ENCODE measurements at places on chromosomes 3 and 15.

DNA sequence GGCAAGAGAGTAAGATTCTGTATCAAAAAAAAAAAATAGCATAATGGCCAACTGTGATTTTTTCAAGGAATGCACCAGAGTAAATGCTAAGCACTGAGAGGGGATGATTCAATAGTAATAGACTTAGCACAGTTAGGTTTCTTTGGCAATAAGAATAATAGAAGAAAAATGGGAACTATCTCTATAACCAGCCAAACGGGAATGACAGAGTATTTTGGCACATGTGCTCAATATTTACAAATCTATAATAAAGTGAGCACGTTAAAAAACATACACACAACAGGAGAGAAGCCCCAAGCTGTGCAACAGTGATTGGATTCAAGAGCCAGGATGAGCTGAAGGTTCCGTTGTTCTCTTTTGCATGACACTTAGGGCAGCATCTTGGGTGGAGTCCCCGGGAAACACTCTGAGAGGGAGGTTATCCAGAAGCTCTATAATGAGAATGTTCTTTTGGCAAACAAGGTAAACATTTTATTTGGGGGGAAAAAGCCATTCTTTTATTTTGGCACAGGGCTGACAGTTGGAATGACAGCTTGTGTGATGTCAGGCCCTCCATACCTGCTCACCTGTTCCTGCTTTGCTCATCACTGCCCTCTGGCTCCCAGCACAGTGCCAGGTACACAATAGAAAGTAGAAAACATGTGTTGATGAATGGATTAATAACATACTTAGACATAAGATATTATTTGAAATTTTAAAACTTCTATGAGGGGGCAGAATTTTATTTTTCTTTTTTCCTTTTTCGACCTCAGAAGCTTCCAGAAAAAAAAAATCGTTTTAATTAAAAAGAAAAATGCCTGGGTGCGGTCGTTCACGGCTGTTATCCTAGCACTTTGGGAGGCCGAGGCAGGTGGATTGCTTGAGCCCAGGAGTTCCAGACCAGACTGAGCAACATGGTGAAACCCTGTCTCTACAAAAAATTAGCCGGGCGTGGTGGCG lies 44.0 kb upstream of the MUC4 start:
- DNase-seq, result no peak

DNA sequence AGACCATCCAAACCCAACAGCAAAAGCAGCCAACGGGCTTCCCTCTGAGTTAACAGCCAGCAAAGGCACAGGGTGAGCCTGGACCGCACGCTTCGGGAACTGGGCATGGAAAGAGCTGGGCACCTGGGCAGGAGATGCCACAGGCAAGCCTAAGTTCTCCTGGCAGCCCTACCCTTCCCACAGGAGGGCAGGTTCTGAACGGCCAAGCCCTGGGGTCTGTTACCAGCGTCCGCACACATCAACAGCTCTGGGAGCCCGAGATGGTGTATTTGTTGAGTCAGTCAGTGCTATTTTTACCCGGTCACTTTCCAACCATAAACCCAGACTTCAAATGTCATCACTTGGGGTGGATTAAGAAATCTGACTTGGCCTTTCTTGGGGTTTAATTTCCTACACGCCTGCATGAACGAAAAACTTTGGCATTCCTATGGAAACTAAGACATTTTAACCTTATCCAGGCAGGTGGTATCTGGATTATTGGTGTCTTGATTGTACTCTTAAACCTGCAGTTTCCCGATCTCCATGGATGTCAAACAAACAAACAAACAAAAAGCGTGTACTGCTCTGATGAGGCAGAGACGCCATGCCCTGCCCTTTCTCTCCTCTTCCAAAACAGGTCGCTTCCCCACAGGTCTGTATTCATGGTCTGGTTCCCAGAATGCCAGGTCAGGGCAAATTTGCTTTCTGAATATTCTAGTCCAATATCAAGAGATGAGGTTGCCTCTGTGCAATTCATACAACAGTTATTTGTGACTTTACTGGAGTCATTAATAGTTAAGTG lies 99.7 kb downstream of the XXYLT1 start:
- DNase-seq, result no peak

- no peak for DNase-seq
These were observed 65.4 kb downstream of the CMSS1 start for GRCh38 chr3:99883138-99883461.

GRCh38 chr15:36334059-36334458 lies 245.4 kb upstream of the CDIN1 start:
- no peak for DNase-seq

DNA sequence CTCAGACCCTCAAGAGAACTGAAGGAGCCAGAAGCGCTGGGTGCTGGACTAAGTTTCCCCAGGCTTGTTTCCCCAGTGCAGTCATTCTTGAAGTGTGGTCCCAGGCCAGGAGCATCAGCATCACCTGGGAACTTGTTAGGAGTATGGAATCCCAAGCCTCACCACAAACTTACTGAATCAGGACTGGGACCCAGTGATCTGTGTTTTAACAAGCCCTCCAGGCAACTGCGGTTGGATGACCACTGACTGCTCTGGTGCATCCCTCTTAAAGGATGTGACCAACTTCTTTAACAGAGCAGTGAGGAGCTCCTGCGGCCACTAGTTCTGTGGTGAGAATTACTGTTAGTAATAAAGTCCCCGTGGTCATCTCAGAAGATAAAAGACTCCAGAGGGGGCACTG lies 62.4 kb upstream of the DAZL start:
- no peak for DNase-seq

DNA sequence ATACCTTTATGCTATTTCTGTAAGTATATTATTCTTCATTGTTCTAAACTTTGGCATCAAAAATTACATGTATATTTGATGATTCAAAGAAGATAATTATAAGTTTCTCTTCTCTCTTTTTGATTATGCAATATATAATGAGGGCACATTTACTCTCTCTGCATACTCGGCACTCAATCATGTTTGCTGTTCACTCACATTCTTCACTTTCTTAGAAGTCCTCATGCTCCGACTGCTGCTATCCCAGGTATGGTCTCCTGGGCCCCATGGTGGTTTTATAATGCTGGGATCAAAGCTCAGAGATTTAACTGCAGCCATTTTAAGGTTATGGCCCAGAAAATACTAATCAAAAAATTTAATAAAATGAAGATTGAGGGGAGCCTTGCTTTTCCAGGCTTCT lies 529.7 kb upstream of the IL12A start:
- no peak for DNase-seq

GRCh38 chr15:90924375-90924774 lies 8.0 kb downstream of the HDDC3 start:
- DNase-seq, result no peak

DNA sequence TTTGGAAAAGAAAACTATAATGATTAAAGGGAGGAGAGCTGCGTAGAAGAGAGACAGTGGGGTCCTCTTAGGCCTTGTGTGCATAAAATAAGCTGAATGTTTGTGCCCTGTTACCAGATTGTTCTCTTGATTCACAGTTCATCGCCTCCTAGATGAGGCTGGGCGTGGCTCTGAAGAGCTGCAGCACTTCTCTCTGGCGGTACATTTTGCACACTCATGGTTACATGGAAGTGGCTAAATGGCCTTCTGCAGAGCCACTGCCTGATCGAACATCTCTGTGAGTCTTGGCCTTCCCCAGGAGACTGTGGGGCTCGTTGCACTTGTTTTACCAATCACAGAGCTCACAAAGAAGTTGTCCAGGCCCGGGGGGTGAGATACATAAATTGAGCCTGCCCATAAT lies 208.8 kb downstream of the GABRG3 start:
- no peak for DNase-seq

GRCh38 chr3:10008588-10009344 lies 17.5 kb upstream of the FANCD2 start:
- peak; percentile 49 for DNase-seq

DNA sequence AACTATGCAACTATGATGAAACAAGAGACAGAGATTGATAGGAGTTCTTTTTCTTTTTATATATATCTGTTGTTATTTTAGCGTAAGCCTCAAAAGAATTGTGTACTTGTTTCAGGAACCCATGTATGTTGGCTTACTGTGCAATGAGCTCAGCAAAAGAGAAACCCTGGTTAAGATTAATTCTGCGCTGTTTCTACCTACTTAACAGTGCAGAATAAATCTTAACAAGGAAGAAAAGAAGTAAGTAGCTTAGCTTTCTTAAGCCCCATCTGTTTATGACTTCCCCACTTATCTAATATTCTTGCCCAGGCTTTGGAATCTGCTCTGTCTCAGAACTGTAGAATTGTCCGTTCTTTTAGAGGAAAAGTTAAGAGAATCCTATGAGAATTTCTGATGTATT lies 27.4 kb downstream of the ECT2 start:
- no peak for DNase-seq

DNA sequence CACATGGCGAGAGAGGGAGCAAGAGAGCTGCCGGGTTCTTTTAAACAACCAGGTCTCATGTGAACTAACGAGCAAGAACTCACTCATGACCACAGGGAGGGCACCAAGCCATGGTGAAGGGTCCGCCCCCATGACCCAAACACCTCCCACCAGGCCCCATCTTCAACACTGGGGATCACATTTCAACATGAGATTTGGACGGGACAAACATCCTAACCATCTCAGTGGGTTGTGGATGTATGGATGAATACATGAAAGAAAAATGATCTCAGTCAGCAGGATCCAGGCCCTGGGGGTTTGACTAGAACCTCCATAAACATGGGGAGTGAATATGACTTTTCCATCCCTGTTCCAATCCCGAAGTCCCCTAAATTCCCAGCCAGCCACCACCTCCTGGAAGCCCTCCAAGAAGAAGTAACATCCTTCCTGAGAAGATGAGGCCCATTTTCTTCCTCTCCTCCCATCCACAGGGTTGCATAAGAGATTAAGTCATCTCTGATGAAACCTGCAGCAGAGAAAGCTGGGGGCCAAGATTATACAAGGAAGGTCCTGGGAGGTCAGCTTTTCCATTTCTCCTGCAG lies 9.5 kb downstream of the CAV3 start:
- no peak for DNase-seq

DNA sequence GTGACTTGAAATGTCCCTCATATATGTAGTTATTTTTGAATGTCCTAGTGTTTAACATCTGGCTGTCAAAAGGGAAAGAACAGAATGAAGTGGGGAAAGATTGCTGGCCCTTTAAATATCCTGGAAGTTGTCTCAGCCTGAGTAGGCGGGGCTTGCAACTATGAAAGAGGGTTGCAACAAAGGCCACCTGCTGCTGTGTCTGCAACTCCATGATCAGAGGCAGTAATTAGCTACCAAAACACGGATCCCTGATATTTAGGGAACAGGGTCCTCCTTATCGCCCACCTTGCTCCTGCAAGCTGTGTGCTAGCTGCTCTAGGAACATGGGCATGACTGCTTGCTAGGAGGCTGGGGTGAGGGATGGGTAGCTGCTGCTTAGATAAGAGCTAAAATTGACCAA lies 100.2 kb upstream of the CFAP20DC start:
- no peak for DNase-seq

- DNase-seq, result no peak
These were observed 363.2 kb upstream of the NAALADL2 start for GRCh38 chr3:174495928-174496327.

GRCh38 chr3:184741259-184741556 lies 29.3 kb upstream of the MAGEF1 start:
- DNase-seq, result no peak

DNA sequence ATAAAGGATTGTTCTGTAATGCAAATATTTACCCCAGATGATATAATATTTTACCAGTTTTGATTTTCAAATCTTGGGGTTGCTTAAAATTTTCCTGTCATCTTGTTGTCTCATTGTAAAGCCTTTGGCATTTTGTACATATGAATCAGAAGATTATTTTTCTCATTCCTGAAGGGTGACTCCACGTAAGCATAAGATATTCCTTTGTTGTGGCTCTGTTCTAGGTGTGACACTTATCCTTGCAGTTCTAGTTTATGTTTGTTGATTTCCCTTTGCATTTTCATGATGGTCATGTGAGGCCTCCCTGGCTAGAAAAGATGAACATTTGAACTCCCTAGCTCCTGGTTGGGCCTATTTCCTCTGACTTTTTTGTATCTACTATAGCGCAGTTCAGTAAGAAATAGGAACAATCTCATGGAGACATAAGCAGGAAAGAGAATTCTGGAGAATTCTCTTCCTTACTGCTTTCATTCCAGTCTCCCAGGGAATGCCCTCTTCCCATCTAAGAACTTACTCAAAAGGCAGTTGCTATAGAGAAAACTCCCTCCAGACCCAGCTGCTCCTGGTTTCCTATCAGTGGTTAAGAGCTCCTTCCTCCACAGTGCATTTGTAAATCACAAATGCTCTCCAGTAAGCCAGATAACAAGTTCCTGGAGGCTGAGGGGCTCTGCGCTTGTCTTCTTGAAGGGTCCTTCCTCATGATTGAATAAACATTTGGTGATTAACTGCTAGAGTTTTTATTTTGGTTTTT lies 124.7 kb downstream of the WNT5A start:
- no peak for DNase-seq

- peak; percentile 38 for DNase-seq
These were observed at the start of gene NRROS for GRCh38 chr3:196639483-196640296. Gene NRROS, plus strand, starts transcription at chr3:196639694. Its CDS starts 14,846 bp downstream, at chr3:196654540.

- DNase-seq, result no peak
These were observed 3.8 kb upstream of the IRAK2 start for GRCh38 chr3:10160925-10161324.

DNA sequence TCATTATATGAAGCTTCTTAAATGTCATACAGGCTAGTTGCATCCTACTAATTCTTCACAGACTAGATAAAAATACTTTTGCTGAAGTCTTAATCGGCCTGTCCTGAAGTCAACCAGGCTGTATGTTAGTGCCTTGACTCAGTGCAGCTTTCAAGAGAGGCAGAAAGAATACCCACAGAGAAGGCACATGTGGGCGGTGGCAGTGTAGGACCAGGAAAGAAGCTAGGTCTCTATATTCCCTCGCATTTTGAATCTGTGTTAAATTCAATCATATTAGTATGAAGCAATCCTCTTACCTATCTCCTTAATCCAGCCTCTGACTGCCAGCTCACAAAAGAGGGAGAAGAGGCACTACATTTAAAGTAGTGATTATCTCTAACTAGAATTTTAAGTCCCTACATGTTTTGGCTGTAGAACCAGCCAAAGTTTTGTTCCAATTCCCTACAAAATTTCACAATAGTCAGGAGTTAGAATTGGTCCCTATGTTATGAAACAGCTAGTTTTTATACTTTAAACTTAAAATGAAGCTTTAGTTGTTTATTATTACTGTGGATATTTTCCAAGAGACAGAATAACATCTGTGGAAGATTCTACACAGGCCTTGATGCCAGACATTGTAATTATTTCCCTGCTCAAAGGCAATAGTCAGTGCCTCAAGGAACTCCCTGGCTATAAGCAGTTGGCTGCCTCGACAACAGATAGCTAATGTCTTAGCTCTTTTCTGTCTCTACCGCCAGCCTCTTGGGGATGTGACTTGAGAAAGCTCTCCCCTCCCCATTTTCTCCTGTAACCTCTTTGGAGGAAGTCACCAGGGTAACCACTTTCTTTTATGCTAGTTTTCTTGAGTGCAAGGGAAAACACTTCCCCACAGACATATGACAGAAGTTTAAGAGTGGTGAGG lies 31.9 kb downstream of the CRTC3 start:
- no peak for DNase-seq

- DNase-seq, result no peak
These were observed 12.2 kb upstream of the CSTA start for GRCh38 chr3:122312826-122313225.

- DNase-seq, result no peak
These were observed 108.9 kb downstream of the ANO10 start for GRCh38 chr3:43512754-43513404.

- DNase-seq, result no peak
These were observed 216.6 kb upstream of the RASGRP1 start for GRCh38 chr15:38781196-38781595.

- no peak for DNase-seq
These were observed 8.4 kb upstream of the EHD4 start for GRCh38 chr15:41980654-41981323.

Measured in stimulated activated CD8-positive, alpha-beta memory T cell treated with anti-CD3 and anti-CD28 coated beads, Interleukin-4, amount 100 ng/mL, for 1 hour (primary cell).